T-helper 2 cell treated with Interferon-gamma antibody and Interleukin-4, amounts not matched to agents 100 ng/mL and 5 ng/mL, for 36 hours (primary cell): ENCODE measurements at places on chromosomes 6 and 20. TPM values are rescaled to one million over a fixed set of nuclear protein-coding genes. Genes with fewer than 3 reads are reported as not detected.

The BFSP1 gene
- total RNA-seq, result 3.7 and 4.1 TPM in 2 replicates

The TRPC4AP gene
- total RNA-seq, result 50.3 and 50.6 TPM in 2 replicates

The CDSN gene
- total RNA-seq, result not detected in 2 replicates

The CCM2L gene
- total RNA-seq, result not detected in 2 replicates

The OPRM1 gene
- not detected in 2 replicates for total RNA-seq

The ETV7 gene
- 2.7 and 3.0 TPM in 2 replicates for total RNA-seq

The SCAND1 gene
- 35.4 and 37.9 TPM in 2 replicates for total RNA-seq

The TMEM170B gene
- 0.23 and 0.34 TPM in 2 replicates for total RNA-seq

The TP53INP2 gene
- 1.6 and 2.1 TPM in 2 replicates for total RNA-seq

The MEP1A gene
- total RNA-seq, result not detected in 2 replicates

The LIN28B gene
- not detected in 2 replicates for total RNA-seq

The RNF217 gene
- total RNA-seq, result 0.64 and 0.80 TPM in 2 replicates

The NKX2-2 gene
- total RNA-seq, result not detected in 2 replicates

The MOCS1 gene
- total RNA-seq, result 0.27 and 0.39 TPM in 2 replicates

The GDAP1L1 gene
- total RNA-seq, result not detected in 2 replicates

The C6orf52 gene
- 0.43 and 0.93 TPM in 2 replicates for total RNA-seq

The KCNQ2 gene
- 0.05 and 0.11 TPM in 2 replicates for total RNA-seq

The NAA20 gene
- 50.6 and 54.0 TPM in 2 replicates for total RNA-seq

The BAG2 gene
- 12.5 and 12.9 TPM in 2 replicates for total RNA-seq

The DNAH8 gene
- total RNA-seq, result 0.02 and 0.32 TPM in 2 replicates

The PRL gene
- total RNA-seq, result not detected in 2 replicates

The FAXC gene
- 0.23 TPM in 1 of 2 replicates, not detected in the other for total RNA-seq

The LY6G6F gene
- total RNA-seq, result 0.34 TPM in 1 of 2 replicates, not detected in the other

The GSTA2 gene
- total RNA-seq, result not detected in 2 replicates

The TFAP2D gene
- total RNA-seq, result not detected in 2 replicates

The SMLR1 gene
- not detected in 2 replicates for total RNA-seq

The TRMT11 gene
- total RNA-seq, result 18.1 and 19.8 TPM in 2 replicates

The PFDN6 gene
- 90.4 and 90.7 TPM in 2 replicates for total RNA-seq

The WFDC5 gene
- total RNA-seq, result not detected in 2 replicates

The GGTLC1 gene
- total RNA-seq, result not detected in 2 replicates

The MDFI gene
- not detected in 2 replicates for total RNA-seq

The KCNG1 gene
- total RNA-seq, result 0.07 TPM in 1 of 2 replicates, not detected in the other

The SPATA25 gene
- 0.52 and 1.0 TPM in 2 replicates for total RNA-seq

The BPIFA1 gene
- total RNA-seq, result not detected in 2 replicates

The PDE10A gene
- total RNA-seq, result not detected in 2 replicates

The LRRN4 gene
- not detected in 2 replicates for total RNA-seq

The NR2E1 gene
- not detected in 2 replicates for total RNA-seq

The ZSCAN23 gene
- 0.43 and 0.86 TPM in 2 replicates for total RNA-seq

The FERMT1 gene
- 0.45 and 0.75 TPM in 2 replicates for total RNA-seq

The SCRT2 gene
- total RNA-seq, result not detected in 2 replicates

The PACRG gene
- not detected in 2 replicates for total RNA-seq

The DHX16 gene
- 44.4 and 47.6 TPM in 2 replicates for total RNA-seq

The GNMT gene
- total RNA-seq, result 0.98 and 1.00 TPM in 2 replicates

The RIPPLY2 gene
- total RNA-seq, result not detected in 2 replicates

The COX4I2 gene
- not detected in 2 replicates for total RNA-seq

The HLA-DRB1 gene
- total RNA-seq, result 69.9 and 74.8 TPM in 2 replicates

The RAMACL gene
- 0.14 and 0.20 TPM in 2 replicates for total RNA-seq

The GPX5 gene
- total RNA-seq, result not detected in 2 replicates

The ACTL10 gene
- total RNA-seq, result 2.9 and 3.0 TPM in 2 replicates

The TMEM217 gene
- total RNA-seq, result 2.9 and 3.0 TPM in 2 replicates

The DSP gene
- total RNA-seq, result 0.02 TPM in 1 of 2 replicates, not detected in the other

The EFCAB8 gene
- total RNA-seq, result 0.50 and 0.68 TPM in 2 replicates

The ASIP gene
- not detected in 2 replicates for total RNA-seq

The CYP21A2 gene
- total RNA-seq, result 0.59 TPM in 2 replicates

The PLAGL2 gene
- 30.3 and 30.9 TPM in 2 replicates for total RNA-seq

The PGC gene
- total RNA-seq, result not detected in 2 replicates

The HLA-DMA gene
- total RNA-seq, result 32.7 and 35.6 TPM in 2 replicates

The PHIP gene
- 34.2 and 35.7 TPM in 2 replicates for total RNA-seq

The GABRR1 gene
- not detected in 2 replicates for total RNA-seq

The PNLDC1 gene
- total RNA-seq, result 0.50 and 0.93 TPM in 2 replicates
